ENCODE measurements at places on chromosomes 12 and 14.

- no peak for DNase-seq
Measured at GRCh38 chr14:64706119-64706592, 1.9 kb downstream of the PLEKHG3 start.

- no peak for DNase-seq
Measured at GRCh38 chr12:38154096-38155019, 162.2 kb upstream of the ALG10B start.

GRCh38 chr12:6696690-6697583 lies 3.7 kb downstream of the PIANP start:
- no peak for DNase-seq

GRCh38 chr14:103879570-103880347 lies 32.4 kb upstream of the PPP1R13B start:
- DNase-seq = no peak

GRCh38 chr12:2733493-2734355 lies 61.0 kb upstream of the FKBP4 start:
- DNase-seq = no peak

DNA sequence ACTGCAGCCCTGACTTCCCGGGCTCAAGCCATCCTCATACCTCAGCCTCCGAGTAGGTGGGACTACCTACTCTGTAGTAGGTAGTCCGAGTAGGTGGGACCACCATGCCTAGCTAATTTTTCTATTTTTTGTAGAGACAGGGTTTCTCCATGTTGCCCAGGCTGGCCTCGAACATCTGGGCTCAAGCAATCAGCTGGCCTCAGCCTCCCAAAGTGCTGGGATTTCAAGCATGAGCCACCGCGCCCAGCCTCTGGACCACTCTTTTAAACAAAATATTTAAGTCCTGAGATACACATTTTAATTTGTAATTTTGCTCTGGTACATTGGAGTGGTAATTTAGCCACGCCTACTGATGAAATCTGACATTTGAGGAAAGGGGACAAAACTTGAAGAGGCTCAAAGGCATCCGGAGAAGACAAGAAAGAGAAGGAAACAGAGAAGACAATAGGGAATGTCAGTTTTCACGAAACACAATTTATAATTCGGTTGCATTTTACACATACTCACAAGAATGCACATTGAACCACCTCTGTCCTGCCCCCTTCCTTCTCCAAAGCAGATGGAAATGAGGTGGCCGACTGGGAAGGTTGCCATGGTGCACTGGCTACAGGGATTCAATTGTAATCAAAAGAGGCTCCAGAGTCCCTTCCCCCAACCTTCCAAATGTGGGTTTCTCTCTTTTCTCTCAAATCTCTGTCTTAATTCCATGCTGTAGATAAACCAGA lies 9.7 kb upstream of the TUBA1A start:
- peak; percentile 94 for DNase-seq

- DNase-seq = no peak
Measured at GRCh38 chr12:3715999-3716398, 36.9 kb downstream of the CRACR2A start.

DNA sequence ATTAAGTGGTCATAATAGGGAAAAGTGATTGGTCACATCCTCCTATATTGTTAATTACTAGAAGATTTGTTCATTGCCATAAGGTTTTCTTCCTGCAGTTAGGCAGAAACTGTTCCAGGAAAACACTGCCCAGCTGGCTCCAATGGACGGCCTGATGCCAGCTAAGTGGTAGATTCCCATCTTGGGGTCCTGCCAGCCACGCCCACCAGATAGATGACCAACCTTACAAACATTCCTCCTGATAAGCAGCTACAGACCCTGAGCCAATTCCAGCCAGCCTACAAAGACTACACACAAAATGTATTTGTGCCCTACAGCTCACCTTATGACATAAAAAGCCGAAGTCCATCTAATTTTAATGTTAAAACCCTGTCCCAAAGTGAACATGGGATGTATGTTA lies 685.9 kb upstream of the USP15 start:
- no peak for DNase-seq

- DNase-seq = no peak
Measured at GRCh38 chr14:32072676-32073075, 4.4 kb upstream of the ARHGAP5 start.

DNA sequence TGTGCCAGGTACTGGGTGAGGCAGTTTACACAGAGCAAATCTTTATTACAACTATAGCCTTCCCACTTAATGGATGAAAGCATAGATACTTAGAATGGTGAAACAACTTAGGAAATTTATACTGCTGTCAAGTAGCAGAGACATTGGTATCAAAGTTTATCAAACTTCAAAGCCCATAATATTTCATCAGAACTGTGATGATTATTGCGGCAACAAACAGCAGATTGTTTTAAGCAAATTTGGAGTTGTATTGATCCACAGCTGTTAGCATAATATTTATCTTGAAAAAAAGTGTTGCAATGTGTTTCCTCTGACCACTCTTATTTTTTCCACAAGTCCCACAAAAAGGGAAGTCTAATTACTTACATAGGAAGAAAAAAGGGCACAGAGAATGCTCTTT lies 2.0 kb upstream of the SLCO1B3 start:
- no peak for DNase-seq

DNA sequence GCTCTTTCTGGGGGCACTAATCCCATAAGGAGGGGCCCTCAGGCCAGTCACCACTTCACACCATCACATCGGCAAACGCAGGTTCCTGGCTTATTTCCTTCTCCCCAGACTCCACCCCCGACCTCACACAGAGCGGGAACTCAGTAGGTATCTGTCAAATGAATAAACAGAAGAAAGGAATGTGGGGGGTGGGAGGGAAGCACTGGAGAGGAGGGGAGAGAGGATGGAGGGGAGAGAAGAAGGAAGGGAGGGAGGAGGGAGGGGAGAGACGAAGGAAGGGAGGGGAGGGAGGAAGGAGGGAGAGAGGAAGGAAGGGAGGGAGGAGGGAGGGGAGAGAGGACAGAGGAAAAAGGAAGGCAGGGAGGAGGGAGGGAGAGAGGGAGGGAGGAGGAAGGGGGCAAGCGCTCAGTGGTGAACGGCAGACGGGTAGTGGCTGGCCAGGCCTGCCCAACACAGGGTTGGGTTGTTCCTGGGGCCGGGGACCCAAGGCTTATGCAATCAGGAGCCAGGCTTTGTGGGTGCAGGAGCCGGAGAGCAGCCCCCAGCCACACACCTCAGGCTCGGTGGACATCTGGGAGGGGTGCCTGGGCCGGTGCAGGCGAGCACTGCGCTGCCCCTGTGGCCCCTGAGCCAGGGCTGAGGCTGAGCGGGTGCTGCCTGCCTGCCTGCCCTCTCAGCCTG lies 52.6 kb upstream of the FBRSL1 start:
- no peak for DNase-seq

DNA sequence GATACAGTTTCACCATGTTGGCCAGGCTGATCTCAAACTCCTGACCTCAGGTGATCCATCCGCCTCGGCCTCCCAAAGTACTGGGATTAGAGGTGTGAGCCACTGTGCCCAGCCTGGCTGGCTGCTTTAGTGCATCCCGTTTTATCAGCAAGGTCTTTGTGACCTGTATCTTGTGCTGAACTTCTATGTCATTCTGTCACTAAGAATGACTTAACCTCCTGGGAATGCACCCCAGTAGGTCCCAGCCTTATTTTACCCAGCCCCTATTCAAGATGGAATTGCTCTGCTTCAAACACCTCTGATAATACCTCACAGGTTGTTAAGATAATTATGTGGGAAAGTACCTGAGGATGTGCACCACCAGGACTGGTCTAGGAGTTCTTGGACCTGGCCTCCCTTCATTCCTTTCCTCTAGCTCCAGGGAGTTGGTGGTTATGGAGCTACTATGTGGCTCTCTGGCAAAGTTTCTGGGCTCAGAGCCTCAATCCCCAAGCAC lies 26.1 kb upstream of the JPH4 start:
- no peak for DNase-seq
